ENCODE measurements at places on chromosomes 7 and 10. TPM values are rescaled to one million over a fixed set of nuclear protein-coding genes. Genes with fewer than 3 reads are reported as not detected.

- no peak for DNase-seq
- H3K4me3 ChIP-seq: no peak overlapping the region
- H3K27ac ChIP-seq: no peak overlapping the region
- H3K4me1 ChIP-seq: no peaks in the 10 kb centered on the region
Measured at GRCh38 chr10:16950656-16951601, 133.7 kb upstream of the RSU1 start.

- peaks cover 19% of the 10 kb centered on the region for H3K27me3 ChIP-seq
- H3K4me1 ChIP-seq: peaks cover 11% of the 10 kb centered on the region
- no peak overlapping the region for H3K4me3 ChIP-seq
- H3K27ac ChIP-seq: no peak overlapping the region
Measured at GRCh38 chr10:70253878-70254765, 20.9 kb upstream of the PPA1 start.

- no peaks in the 10 kb centered on the region for H3K4me1 ChIP-seq
- H3K4me3 ChIP-seq: no peak overlapping the region
- peaks cover 17% of the 10 kb centered on the region for H3K36me3 ChIP-seq
- no peaks in the 10 kb centered on the region for H3K27me3 ChIP-seq
Measured at GRCh38 chr7:133484086-133484485, 231.2 kb downstream of the EXOC4 start.

DNA sequence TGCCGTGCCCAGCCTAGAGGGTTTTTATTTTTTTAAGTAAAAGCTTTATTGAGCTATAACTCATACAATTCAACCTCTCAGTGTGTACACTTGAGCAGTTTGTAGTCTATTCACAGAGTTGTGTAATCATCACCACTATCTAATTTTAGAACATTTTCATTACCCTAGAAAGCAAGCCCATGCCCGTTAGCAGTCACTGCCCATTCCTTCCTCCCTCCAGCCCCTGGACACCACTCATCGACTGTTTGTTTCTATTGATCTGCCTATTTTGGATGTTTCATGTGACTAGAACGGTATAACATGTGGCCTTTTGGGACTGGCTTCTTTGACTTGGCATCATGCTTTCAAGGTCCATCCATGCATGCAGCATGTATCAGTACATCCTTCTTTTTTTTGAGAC is 25.7 kb upstream of the SEC61A2 start:
- DNase-seq: no peak
- H3K27ac ChIP-seq: no peak overlapping the region
- no peak overlapping the region for H3K4me3 ChIP-seq
- peaks cover 87% of the 10 kb centered on the region for H3K36me3 ChIP-seq

DNA sequence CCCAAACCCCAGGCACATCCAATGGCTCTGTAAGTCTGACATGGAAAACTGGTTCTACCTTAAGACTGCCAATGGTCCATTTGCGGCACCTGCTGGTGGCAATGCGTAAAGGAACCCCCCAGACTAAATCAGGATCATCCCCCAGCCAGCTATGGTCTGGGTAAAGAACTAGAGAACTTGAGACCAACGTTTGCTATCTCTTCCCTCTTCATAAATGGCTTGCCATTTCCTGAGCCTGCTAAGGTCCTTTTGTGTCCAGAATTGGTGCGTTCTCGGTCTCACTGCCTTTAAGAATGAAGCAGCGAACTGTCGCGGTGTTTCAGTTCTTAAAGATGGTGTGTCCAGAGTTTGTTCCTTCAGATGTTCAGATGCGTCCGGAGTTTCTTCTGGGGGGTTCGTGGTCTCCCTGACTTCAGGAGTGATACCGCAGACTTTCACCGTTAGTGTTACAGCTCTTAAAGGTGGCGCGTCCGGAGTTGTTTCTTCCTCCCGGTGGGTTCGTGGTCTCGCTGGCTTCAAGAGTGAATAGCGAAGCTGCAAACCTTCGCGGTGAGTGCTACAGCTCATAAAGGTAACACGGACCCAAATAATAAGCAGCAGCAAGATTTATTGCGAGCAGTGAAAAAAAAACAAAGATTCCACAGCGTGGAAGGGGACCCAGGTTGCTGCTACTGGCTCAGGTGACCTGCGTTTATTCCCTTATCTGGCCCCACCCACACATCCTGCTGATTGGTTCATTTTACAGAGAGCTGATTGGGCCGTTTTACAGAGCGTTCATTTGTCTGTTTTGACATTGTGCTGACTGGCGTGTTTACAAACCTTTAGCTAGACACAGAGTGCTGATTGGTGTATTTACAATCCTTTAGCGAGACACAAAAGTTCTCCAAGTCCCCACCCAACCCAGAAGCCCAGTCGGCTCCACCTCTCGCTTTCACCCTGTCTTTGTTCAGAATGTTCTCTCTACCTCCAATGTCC is 95.4 kb downstream of the ELMO1 start:
- peaks cover 42% of the 10 kb centered on the region for H3K4me1 ChIP-seq
- peak overlapping the region; percentile 8 for H3K27ac ChIP-seq
- peaks cover 1% of the 10 kb centered on the region for H3K36me3 ChIP-seq
- H3K27me3 ChIP-seq: no peaks in the 10 kb centered on the region
- peak overlapping the region; percentile 79 for H3K4me3 ChIP-seq
- peak; percentile 84 for DNase-seq

DNA sequence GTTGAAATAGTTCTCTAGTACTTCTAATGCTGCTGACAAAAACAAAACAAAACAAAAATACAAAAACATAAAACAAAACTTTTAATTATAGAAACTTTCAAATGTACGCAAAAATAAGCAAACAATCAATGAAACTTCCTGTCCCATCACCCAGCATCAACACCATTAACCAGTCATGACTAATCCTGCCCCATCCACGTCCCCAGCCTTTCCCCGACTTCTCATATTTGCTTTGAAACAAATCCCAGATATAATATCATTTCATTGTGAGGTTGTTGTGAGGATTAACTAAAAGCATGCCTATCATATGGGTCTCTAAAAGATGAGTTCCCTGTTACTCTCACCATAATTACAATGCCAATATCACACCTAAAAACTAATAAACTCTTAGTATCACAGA is 55.7 kb downstream of the CSTF2T start:
- H3K4me3 ChIP-seq: no peak overlapping the region
- no peak overlapping the region for H3K27ac ChIP-seq
- H3K27me3 ChIP-seq: no peaks in the 10 kb centered on the region
- H3K4me1 ChIP-seq: no peaks in the 10 kb centered on the region
- no peak for DNase-seq

- H3K4me1 ChIP-seq: no peaks in the 10 kb centered on the region
- DNase-seq: no peak
- peaks cover 3% of the 10 kb centered on the region for H3K27me3 ChIP-seq
Measured at GRCh38 chr10:90347239-90347638, 510.6 kb downstream of the HTR7 start.

GRCh38 chr10:114613237-114613979 is 44.7 kb downstream of the ABLIM1 start:
- no peak overlapping the region for H3K27ac ChIP-seq
- H3K4me3 ChIP-seq: no peak overlapping the region
- H3K4me1 ChIP-seq: no peaks in the 10 kb centered on the region
- no peak for DNase-seq

The EFCAB10 gene
- not detected for polyA plus RNA-seq

The SEMA3D gene
- 0.58 TPM for polyA plus RNA-seq

All from B cell (primary cell).